ENCODE measurements at places on chromosomes 3 and 15.

- no peak for DNase-seq
Observed at GRCh38 chr15:62275831-62276230, 110.7 kb upstream of the C2CD4B start.

GRCh38 chr15:99123713-99124451 lies 19.0 kb downstream of the SYNM start:
- DNase-seq: no peak

GRCh38 chr3:132135628-132136333 lies 101.0 kb upstream of the CPNE4 start:
- no peak for DNase-seq

DNA sequence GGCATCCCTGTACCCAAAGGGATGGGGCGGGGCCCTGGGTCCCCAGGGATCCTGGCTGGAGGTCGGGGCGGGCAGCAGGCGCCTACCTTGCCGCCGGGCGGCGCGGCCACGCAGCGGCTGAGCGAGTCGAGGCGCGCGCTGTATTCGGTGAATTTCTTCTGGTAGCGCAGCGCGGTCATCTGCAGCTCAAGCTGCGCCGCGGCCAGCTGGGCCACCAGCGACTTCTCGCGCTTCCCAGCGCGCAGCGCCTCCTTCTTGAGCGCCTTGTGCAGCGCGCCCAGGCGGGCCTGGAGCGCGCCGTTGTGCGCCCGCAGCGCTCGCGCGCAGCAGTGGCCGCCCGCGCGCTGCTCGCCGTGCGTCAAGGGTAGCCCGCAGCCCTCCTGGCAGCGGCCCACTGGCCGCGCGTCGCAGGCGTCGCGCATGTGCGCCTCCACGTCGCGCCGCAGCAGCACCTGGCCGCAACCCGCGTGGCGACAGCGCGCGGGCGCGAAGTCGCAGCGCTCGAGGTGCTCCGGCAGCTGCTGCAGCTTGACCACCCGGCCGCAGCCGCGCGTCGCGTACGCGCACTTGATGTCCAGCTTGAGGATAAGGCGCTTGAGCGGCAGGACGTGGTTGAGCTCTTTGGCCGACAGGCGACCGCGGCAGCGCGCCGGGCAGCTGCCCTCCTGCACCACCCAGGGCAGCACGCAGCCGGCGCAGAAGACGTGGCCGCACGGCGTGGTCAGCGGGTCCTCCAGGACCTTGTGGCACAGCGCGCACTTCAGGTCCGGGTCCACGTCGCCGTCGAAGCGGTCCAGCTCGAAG lies 522 bp downstream of the PDZRN3 start:
- DNase-seq: no peak

DNA sequence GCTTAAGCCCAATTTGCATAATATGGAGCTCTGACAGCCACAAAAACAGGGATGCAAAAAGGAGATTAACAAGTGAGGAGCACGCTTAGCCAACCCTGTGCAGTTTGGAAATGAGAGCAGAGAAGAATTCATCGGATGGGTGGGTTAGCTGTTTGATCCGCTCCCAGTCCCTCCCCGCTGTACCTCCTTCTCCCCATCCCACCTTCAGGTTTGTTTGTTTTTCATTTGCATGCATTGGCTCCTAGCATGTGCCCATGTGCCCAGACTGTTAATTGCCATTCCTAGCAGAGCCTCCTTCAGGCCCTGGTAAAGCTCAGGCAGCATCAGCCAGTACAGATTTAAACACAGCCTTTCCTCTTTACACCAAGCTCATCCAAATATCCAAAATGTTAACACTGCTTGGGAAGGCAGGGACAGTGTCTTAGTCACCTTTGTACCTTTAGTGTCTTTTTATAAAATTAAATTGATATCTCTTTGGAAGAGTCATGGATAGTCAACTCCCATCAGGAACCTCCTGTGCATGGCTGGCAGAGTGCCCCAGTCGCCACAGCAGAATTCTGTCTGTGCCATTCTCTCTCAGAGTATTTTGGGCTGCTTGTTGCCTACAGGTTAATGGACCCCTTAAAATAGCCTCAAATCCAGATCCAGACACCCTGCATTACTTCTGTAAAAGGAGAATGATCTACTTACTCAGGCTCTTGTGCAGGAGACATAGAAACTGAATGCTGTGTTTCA lies 244.2 kb downstream of the LSAMP start:
- no peak for DNase-seq

- DNase-seq: no peak
Observed at GRCh38 chr3:170734735-170735065, 135.3 kb downstream of the RPL22L1 start.

DNA sequence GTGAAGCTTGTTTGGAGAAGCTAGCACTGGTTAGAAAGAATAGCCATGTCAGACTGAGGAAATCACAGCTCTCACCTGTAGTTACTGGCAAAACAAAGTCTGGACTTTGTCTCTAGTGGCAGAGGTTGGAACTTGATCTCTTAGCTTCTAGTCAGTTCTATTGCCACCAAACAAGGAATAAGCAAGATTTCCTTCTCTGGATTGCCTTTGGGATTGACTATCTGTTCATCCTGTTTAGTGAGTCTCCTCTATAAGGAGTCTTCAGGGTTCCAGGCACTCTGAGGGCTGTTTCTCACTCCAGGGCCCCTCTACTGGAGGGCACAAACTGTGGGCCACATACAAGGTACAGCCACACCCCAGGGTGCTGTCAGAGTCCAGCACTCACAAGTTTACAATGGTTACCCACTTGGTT lies 426.6 kb upstream of the THBS1 start:
- DNase-seq: no peak

GRCh38 chr3:127689266-127689860 lies 16.6 kb downstream of the ABTB1 start:
- DNase-seq: peak; percentile 27

DNA sequence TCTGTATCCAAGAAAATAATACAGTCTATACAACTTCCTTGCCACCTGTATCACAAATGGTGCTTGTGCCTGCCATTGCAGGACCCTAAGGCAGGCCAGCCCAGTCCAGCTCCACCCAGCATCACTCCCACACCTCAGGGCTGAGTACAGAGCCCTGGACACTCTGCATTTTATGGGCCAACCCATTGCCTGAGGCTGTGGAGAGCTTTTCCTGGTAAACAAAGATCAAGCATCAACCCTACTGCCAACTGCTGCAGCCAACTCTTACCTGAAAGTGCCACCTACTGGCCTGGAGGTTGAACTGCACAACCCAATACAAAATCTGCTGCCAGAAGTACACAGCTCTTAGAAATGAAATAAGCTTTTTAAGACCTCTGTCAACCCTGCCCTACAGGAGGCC lies 1082.2 kb downstream of the NAALADL2 start:
- no peak for DNase-seq

DNA sequence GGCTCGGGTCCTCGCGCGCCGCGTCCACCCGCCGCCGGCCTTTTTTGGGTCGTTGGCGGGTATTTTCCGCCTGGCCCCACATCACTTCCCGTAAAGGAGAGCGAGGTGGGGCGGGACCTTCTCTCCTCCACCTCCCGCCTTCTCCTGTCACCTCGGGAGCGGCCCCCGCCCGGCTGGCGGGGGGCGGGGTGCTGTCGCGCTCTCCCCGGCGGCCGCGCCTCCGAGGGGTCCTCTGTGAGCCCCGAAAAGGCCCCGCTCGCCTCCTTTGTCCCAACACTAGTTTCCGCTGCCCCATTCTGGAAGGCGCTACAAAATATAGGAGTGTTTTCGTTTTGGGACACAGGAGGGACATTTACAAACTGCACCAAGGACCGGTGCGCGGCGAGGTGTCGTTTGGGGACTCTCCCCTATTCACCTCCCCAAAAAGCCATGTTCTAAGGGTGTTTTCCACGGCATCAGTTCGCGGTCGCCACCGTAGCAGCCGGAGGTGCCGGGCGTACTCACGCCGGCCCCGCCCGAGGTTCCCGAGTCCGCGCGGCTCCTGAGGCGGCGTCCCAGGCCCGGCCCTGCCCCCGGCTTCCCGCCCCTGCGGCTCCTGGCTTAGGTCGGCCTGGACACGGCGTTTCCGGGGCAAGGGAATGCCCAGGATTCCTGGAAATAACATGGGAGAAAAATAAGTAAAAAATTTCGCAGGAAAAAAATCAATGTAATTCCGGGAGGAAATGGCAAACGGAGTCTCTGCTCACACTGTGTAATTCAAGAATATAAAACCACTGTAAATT lies at the start of gene RAB27A:
RAB27A (minus strand) TSS at position 68 of the 782 bp plus-strand sequence. CDS start 54,879 bp downstream, outside the sequence.
- DNase-seq: peak; percentile 88

GRCh38 chr3:72997421-72997961 lies 880 bp downstream of the PPP4R2 start:
- no peak for DNase-seq

DNA sequence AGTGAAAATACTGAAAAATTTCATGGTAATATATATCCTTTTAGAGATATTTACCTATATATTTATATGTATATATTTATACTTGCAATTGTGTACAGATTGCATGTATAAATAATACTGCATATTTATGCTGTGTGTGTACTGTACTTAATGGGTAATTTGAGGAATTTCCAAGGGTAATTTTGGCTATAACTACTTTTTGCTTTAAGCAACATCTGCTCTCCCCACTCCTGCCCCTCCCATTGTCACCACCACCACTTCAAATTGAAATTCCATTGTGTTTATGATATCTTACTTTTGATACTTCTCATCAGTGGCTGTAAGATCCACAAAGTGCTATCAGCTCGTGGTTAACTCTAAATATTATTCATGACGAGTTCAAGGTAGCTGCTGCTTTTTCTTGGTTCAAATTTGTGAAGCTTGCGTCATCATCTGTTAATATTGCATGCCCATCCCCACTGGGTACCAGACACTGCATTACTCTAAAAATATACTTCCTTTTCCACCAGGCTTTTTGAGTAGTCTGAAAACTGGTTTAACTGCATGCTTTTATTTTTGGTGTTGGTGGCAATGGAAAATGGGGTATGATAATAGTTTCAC lies 91.7 kb upstream of the MITF start:
- no peak for DNase-seq

GRCh38 chr3:8914491-8914890 lies 48.8 kb downstream of the RAD18 start:
- no peak for DNase-seq

DNA sequence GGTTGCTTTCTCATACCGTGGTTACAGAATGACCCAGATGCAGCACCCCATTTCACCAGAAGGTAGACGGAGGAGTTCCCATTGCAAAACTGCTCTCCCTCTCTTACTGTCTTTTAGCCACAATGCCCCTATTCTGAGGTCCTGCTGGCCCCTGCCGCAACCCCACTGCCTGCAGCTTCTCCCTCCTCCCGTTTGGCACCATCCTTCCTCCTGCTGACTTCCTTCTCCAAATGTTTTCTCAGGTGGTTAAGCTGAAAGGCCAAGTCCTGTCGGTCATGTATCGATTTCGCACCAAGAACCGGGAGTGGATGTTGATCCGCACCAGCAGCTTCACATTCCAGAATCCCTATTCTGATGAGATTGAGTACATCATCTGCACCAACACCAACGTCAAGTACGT lies 132.3 kb upstream of the ABHD17C start:
- no peak for DNase-seq

GRCh38 chr15:28948036-28948435 lies 62.3 kb downstream of the APBA2 start:
- no peak for DNase-seq

GRCh38 chr3:1591327-1592028 lies 498.7 kb downstream of the CNTN6 start:
- DNase-seq: no peak

DNA sequence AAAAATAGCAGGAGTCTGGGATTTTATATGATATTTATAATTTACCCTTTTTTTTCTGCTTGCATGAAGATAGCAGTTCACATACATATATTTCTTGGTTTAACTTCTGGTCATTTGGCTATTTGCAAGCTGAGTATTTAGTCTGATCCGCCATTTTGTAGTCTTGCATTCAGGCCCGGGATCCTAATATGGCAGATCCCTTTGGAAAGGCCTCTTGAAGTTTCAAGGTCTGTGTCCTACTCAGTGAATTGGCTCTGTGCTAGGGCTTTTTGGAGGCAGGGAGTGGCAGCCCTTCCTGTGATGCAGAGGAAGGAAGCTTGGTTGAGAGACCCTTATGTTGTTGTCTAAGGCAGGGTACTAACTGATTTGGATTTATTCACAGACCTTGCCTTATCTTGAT lies 2.9 kb downstream of the SNRPN start:
- DNase-seq: no peak

DNA sequence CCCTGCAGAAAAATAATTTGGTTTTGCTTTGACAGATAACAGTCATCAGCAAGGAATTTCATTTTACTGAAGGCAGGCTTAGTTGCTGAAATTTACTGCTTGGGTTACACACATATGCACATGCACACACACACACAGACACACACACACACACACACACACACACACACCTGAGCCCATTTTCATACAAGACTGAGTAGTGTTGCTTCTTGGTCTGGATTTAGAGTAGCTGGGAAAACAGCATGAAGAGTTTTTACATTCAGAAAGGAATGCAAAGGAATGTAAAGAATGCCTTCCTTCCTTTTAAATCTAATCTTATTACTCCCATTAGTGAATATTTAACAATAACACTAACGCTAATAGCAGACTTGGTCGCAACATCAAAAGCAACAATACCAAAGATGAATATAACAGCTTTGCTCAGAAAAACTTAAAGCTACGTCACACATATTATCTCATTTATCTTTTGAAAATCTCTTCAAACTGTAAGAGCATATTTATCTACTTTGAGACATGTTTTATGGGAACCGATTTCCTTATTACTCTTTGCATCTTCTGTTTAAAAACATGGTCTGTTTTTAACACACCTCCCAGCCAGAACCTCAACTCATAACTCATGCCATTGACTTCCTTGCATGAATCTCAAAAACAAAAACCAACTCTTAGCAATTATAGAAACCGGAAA lies 32.5 kb downstream of the RFTN1 start:
- DNase-seq: no peak

DNA sequence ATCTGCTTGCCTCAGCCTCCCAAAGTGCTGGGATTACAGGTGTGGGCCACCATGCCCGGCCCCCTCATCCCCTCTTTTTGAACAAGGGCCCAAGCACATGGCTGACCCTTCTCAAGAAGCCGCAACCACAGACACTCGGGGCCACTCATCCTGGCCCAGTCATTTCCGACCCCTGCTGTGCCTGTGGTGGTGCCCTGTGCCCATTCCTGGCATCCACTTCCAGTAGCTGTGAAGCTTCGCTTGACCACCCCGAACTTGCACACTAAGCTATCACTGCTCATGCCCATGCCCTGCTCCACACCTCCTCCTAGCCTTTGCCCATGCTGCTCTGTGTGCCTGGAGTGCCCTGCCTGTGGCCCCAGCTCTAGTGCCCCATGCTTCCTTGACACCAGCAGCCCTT lies 8.3 kb downstream of the TMEM44 start:
- DNase-seq: no peak

- no peak for DNase-seq
Observed at GRCh38 chr15:65101891-65102708, 12.9 kb downstream of the UBAP1L start.

DNA sequence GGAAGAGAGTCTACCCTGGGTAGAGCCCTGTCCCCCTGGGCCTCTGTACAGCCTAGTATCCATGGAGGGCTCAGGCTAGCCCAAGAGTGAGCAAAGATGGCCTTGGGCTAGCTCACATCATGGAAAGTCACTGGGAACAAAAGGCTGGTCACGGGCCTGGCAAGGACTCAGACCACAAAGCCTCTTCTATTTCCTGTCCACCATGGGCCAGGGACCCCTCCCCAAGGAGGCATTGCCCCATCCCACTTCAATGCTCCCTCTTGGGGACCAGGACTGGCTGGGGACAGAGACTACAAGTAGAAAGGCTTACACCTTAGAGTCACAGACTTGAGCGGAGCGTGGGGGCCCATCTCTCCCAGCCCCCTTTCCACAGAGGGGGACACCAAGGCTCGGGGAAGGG lies 16.9 kb downstream of the DUSP7 start:
- DNase-seq: no peak

Data from right lobe of liver (tissue), 6 donors.